ENCODE measurements at places on chromosomes 11 and 22.

- DNase-seq = no peak
Observed at GRCh38 chr22:33354928-33355327, 296.7 kb upstream of the SYN3 start.

- DNase-seq = no peak
Observed at GRCh38 chr11:96863520-96863919, 473.7 kb downstream of the JRKL start.

DNA sequence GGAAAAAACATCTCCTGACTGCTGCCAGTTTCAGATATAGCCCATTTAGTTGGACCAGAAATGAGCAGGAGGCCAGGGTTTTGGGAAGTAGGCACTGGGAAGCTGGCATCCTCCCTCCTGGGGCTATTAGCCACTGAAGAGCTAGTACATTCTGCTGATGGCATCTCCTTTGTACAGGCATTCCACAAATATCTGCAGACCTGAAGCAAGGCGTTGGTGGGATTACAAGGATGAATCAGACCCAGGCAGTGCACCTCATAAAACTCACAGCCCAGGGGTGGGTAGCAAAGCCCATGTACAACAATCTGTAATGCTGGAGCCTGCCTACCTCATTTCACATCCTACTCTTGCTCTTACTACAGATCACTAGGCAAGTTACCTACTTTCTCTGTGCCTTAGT lies 27.5 kb upstream of the POU2AF1 start:
- no peak for DNase-seq

DNA sequence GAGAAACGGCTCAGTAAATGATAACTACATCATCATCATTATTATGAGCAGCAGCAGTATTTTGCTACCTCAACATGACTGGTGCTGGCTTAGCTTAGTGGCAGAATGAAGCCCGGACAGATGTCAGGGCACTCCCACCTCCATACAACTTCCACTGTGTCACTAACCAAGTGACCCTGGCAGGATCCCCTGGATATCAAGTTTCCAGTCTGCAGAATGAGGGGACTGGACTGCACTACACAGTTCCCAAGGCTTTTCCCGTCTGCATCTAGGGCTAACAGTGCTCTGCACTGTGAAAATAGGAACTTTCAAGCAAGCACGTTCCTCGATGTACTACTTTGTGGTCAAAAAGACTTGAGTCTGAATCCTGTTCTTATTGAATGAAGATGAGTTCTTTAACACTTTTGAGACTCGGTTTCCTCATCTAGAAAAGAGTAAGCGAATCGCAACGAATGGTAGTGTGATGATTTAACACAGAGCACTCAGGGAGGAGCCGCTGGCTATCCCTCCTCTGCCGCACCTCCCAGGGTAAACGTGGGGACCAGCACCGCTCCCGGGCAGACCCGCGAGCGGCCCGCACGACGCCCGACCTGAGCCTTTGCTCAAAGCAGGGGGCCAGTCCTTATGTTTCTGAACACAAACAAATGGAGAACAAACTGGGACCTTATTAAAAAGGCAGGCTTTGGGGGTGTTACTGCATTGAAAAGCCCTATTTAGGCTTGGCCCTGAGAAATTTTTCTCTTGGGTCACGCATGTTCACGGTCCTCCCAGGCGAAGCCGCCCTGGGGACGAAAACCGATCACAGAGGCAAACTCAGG lies 910 bp downstream of the CLTCL1 start:
- DNase-seq = no peak

DNA sequence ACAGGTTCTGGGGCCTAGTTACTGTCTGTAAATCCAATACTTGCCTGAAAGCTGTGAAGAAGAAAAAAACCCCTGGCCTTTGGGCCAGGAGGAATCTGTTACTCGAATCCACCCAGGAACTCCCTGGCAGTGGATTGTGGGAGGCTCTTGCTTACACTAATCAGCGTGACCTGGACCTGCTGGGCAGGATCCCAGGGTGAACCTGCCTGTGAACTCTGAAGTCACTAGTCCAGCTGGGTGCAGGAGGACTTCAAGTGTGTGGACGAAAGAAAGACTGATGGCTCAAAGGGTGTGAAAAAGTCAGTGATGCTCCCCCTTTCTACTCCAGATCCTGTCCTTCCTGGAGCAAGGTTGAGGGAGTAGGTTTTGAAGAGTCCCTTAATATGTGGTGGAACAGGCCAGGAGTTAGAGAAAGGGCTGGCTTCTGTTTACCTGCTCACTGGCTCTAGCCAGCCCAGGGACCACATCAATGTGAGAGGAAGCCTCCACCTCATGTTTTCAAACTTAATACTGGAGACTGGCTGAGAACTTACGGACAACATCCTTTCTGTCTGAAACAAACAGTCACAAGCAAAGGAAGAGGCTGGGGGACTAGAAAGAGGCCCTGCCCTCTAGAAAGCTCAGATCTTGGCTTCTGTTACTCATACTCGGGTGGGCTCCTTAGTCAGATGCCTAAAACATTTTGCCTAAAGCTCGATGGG lies 13.5 kb downstream of the PIK3IP1 start:
- DNase-seq = peak; percentile 62

- no peak for DNase-seq
Observed at GRCh38 chr11:67268962-67269268, 2.6 kb downstream of the GRK2 start.

- DNase-seq = no peak
Observed at GRCh38 chr22:38959590-38959989, 2.2 kb downstream of the APOBEC3A start.

GRCh38 chr22:20951151-20951931 lies 15.7 kb upstream of the AIFM3 start:
- DNase-seq = no peak

DNA sequence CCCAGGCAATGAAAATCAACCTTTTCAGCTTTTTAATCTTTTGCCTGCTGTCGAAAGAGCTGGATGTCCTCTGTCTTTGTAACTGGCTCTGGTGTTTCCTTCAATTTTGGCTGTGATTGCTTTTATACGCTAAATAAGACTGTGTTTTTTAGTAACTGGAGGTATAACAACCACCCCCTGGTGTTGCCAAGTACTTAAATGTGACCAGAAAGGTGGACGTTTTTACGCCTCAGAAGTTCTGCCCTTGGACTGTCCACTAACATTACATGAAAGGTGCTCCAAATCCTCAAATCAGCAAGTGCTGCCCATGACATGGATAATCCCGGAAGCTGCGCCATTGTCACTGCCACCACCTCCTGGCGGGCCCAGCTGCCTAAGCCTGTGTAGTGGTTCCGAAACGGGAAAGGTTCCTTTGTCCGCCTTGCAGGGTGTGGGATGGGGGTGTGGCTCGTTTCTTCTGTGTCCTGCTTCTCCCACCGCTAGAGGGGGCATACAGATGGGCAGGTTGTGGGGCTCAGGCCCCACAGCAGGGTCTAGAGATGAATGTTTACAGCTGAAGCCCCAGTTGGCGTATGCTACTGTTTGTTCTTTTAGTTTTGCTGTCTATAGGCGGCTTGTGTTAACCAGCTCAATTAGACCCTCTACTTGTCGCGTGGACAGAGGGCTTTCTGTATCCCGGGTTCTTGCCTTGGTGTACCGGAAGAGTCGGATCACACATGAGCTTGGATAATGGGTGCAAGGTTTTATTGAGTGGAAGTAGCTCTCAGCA lies 82.2 kb upstream of the SEPTIN5 start:
- DNase-seq = no peak

- DNase-seq = no peak
Observed at GRCh38 chr11:3050386-3051195, 6.6 kb downstream of the CARS1 start.

DNA sequence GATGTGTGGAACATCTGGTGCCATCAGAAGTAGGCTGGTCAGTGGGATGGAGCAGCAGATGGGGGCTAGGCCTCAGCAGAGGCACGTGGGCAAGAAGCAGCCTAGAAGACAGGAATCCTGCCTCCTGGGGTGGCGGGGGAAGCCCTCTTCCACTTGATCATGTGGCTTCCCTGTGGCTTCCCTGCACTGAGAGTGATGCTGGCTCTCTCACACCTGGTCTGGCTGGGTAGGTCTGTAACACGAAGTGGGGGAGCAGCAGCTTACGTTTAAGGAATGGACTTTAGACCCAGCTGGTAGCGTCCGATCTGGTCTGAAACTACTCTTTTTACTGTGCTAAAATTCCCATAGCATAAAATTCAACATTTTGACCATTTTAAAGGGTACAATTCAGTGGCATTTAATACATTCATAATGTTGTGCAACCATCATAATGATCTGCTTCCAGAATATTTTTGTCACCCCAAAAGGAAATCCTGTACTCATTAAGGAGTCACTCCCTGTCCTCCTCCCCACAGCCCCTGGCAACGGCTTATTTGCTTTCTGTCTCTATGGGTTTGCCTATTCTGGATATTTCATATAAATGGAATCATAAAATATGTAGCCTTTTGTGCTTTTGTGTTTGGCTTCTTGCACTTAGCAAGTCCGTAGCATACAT lies 21.7 kb downstream of the PTPN5 start:
- no peak for DNase-seq

GRCh38 chr11:2687782-2688191 lies 12.0 kb downstream of the KCNQ1OT1 start:
- no peak for DNase-seq

DNA sequence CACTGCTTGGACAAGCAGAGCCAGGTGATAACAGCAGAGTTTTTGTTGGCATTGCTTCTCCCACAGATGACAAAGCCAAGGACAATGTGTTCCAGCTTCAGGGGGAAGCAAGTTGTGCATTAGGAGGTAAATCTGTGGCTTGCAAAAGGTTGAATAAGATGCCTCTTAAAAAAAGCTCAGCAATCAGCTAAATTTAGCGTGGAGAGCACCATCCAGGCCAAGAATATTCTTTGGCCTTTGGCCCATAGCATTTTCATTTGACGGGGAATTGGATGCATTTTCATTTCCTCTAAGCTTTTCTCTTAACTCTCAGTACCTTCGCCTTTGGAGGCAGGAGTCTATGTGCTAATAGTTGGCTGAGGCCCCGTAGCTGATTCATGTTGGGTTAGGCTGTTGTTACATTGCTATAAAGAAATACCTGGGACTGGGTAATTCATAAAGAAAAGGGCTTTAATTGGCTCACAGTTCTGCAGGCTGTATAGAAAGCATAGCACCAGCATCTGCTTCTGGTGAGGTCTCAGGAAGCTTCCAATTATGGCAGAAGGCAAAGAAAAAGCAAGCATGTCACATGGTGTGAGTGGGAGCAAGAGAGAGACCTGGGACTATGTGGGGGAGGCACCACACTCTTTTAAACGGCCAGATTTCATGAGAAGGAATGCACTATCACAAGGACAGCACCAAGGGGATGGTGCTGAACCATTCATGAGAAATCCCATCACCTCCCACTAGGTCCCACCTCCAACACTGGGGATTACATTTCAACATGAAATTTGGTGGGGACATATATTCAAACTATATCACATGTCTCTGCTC lies 350.1 kb upstream of the C11orf87 start:
- DNase-seq = no peak

DNA sequence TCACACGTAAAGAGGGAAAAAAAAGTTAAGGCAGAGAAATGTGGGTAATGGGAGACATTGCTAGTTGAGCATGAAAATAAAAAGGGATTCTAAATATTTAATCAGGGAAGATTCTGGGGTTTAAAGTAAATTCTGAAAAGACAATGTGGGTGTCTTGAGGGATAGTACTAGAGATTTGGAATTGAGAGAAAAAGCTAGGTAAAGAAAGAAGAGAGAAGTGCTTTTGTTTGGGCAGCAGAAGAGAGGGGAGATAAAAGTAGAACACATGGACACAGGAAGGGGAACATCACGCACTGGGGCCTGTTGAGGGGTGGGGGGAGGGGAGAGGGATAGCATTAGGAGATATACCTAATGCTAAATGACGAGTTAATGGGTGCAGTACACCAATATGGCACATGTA lies 3.5 kb upstream of the YPEL4 start:
- DNase-seq = no peak

DNA sequence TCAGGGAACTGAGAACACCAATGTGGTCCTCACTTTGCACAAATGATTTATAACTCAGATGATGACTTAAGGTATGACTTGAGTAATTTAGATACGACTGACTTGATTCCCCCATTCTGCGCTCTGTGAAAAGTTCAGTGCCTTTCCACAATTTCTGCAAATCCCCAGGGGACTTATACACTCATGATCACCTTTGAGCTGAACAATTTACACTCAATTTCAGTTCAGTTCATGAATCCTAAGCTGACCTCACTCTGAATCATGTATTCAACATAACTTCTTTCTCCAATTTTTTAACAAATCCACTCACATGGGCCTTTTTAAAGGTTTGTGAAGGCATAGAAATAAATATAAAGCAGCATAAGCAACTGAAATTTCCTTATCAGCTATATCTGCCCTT lies 274.2 kb downstream of the FAM76B start:
- DNase-seq = no peak

GRCh38 chr11:118109231-118109630 lies 22.5 kb upstream of the SMIM35 start:
- no peak for DNase-seq

GRCh38 chr22:49086181-49086580 lies 741.5 kb downstream of the BRD1 start:
- no peak for DNase-seq

GRCh38 chr11:115161876-115162275 lies 342.3 kb downstream of the CADM1 start:
- no peak for DNase-seq

- peak; percentile 41 for DNase-seq
Observed at GRCh38 chr11:76721755-76722677, 51.5 kb upstream of the LRRC32 start.

DNA sequence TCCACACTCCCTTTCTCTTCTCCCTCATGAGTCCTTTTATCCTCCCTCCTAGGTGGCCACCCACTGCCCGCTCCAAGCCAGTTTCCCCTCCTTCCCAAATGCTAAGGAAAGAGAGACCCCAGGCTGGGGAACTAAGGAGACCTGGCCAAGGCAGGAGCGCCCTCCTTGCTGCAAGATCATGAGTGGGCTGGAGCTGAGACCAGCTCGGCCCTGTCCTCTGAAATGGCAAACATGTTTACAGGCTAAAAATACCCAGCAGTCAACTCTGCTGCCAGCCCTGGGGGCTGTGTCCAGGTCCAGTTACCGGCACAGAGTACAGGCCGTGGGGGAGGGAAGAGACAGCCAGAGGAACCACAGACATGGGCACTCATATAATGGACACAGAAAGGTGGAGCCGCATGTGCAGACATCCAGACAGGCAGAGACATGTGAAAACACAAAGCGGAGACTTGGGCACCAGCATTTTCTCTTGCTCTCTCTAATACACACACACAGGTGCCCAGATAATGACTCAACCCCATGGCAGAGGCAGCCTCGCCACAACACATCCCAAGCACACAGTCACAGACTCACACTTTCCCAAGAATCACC lies 1.2 kb upstream of the AHNAK start:
- no peak for DNase-seq

- DNase-seq = peak; percentile 61
Observed at GRCh38 chr11:116691771-116692177, 81.0 kb downstream of the BUD13 start.

GRCh38 chr22:18110194-18110953 lies at the start of gene TUBA8:
TUBA8 (plus strand) TSS chr22:18110809; CDS start chr22:18110866, 57 bp downstream.
- DNase-seq = no peak

GRCh38 chr11:75470476-75471080 lies 37.6 kb upstream of the KLHL35 start:
- no peak for DNase-seq
